ENCODE measurements at places on chromosomes 12 and 14.
A peak's percentile ranks its signal among the peaks of the same experiment; 100 is the strongest.

DNA sequence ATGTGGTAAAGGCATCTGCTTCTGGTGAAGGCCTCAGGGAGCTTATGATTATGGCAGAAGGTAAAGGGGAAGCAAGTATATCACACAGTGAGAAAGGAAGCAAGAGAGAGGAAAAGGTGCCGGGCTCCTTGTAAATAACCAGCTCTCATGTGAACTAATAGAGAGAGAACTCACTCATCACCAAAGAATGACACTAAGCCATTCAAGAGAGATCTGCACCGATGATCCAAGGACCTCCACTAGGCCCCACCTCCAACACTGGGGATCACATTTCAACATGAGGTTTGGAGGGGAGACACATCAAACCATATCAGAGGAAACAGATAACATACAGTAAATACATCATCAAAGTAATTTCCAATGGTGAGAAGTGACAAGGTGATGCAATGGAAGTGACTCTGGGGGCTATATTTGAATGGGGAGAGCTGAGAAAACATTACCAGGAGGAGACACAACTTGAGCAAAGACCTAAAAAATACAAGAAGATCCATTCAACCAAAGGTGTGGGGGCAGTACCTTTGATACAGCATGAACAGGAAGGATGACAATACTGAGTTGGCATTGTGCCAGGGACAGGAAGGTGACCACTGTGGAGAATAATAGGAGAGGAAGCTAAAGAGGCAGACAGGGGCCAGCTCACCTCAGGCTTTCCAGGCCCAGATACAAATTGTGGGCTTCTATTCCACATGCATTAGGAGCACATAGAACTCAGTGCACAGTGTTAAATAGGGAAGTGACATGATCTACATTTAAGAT is 134.4 kb upstream of the GRIP1 start:
- DNase-seq, result no peak

DNA sequence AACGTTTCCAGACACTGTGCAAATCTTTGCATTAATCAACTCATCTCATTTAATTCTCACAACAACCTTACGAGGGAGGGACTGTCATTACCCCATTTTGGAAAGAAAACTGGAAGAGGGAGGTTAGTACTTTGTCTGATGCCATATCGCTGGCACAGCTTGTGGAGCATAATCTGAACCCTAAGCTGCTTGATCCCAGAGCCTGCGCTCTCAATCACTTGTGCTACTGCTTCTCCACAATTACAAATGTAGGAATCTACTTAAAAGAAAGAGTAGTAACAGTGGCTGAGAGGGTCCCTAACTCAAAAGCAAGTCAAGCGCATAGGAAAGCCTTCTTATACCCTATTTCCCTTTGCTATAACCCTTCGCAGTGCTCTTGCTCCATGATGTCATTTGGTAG is 3.2 kb downstream of the EFS start:
- no peak for DNase-seq

DNA sequence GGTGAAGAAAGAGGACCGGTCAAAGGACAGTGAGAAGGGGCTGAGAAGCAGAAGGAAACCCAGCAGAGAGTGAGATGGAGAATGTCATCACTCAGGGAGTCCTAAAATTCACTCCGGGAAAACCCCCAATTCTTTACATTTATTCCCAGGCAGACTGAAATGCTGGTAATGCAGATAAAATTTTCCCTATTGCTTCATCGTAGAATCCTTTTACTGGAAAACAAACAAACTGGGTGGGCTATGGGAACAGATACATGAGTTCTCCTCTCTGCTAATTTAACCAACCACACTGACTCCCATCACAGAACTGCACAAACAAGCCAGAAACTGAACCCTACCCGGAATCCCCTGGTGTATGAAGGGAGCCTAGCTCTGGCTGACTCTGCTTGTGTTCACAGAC is 20.9 kb downstream of the HEBP1 start:
- DNase-seq, result no peak

GRCh38 chr12:58424735-58425392 is 483.5 kb downstream of the ATP23 start:
- DNase-seq, result no peak

GRCh38 chr14:71680736-71681387 is 251.4 kb upstream of the RGS6 start:
- no peak for DNase-seq

GRCh38 chr14:89672636-89673511 is 255.8 kb upstream of the FOXN3 start:
- DNase-seq, result no peak

DNA sequence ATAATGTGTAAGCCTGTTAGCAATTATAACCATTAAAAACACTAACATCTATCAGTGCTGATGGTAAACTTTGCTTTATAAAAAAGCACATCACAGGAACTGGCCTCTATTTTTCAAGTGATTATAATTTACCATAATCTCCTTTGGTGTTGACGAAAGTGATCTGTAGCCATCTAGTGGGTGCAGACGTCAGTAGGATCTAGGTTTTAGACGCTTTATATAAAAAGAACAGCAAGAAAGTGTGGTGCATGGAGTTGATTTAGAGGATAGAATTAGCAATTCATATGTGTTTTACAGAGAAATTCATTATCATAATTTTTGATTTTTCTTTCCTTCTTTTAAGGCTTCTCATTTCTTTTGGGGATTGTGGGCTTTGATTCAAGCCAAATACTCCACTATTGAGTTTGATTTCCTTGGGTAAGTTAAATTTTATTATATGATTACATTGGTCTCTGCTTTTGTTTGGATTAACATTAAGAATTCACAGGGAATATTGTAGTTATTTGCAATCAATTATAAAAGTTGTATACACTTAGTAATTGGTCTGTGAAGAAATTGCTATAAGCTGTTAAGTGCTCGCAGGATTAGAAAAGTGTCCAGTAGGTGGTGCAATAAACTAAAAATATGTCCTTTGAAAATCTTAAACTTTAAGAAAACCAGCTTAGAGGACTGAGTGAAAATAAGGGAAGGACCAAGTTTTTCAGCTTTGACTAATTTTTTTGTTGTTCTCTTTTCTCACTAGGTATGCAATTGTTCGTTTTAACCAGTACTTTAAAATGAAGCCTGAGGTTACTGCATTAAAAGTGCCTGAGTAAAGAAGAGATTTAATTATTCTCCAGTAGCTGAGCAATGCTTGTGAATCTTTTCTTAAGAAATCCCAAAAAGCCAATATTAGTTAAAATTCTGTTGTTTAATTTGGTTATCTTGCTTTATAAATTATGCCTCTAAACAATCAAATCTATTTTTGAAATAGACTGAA is 59.5 kb downstream of the ETNK1 start:
- DNase-seq, result no peak

DNA sequence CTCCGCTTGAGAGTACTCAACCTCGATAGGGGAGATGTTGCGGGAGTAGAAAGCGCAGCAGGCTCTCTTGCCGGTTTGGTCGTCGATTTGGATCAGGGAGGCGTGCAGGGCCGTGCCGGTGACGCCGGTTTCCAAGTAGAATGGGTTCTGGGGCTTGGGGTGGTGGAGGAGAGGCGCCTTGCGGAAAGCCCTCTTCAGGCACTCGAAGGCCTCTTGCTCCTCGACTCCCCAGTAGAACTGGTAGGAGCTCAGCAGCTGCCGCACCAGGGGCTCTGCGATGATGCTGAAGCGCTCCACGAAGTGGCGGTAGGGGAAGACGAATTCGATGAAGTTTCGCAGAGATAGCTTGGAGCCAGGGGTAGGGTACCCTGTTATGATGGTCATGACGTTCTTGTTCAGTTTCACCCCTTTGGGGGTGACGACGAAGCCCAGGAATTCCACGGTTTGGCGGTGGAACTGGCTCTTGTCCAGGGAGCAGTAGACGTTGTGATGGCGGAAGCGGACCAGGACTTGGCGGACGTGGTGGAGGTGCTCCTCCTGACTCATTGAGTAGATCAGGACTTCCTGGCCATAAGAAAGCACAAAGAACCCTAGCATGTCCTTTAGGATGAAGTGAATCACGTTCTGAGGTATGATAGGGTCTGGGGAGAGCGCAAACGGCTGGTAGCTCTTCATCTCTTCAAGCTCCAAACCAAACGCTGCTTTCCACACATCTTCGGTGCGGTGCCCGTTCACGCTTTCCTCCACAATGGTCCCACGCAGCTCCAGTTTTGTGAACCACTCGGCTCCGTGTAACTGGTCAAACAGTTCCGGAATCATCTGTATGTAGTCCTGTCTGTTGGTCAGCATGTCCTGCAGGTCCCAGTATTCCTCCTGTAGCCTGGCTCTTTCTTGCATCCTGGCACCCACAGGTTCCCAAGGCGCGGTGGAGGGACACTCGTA is 21.2 kb downstream of the RTL1 start:
- DNase-seq, result no peak

GRCh38 chr14:77667331-77667730 is 40.5 kb downstream of the ALKBH1 start:
- no peak for DNase-seq

- DNase-seq, result no peak
Observed at GRCh38 chr12:88083634-88084033, 54.4 kb upstream of the C12orf50 start.

- DNase-seq, result peak; percentile 97
Observed at GRCh38 chr12:13534645-13535398, 338.3 kb downstream of the EMP1 start.

DNA sequence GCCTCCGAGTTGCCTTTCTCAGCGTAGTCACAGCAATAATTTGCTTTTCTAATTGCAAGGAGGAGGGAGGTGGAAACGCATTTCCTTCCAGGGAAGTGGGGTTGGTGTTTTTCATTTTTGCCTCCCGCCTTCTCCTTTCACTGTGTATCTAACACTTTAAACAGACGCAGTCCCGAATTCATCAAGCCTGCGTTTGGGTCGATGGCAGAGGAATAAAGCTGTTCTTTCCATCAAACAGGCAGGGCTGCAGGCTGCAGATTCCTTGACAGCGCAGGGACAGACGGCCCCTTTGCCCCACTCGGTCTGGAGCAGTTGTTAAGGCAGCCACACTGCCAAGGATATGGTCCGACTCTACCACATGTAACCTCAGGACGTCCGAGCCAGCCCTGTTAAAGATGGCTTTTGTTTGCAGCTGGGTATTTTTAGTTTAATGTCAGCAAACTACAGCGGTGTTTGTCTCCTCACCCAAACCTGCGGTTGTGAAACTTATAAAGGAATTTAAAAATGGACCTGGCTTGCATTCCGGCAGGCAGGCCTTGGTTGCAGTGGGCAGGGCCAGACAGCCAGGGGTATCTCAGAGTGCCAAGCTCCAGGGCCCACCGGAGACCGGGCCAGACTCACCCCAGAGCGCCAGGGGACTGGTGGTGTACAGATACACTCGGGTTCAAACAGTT is 2.1 kb downstream of the CHST11 start:
- DNase-seq, result no peak

DNA sequence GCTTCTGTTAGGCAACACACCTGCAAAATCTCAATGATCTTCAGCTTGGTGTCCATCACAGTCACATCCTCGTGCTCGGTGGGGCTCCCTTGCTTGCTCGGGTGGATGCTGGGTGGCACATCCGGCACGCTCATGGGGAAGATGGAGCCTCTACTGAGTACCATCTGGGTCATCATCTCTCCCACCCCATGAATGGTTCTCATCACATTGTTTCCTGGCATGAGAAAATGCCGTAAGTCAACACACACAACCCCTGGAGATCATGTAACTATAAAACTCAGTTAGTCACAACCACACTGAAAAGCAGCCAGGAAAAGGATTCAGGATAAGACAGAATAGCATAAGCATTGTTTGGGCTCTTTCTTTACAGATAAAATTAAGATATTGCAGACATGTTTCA is 201.1 kb downstream of the ITPR2 start:
- DNase-seq, result no peak

DNA sequence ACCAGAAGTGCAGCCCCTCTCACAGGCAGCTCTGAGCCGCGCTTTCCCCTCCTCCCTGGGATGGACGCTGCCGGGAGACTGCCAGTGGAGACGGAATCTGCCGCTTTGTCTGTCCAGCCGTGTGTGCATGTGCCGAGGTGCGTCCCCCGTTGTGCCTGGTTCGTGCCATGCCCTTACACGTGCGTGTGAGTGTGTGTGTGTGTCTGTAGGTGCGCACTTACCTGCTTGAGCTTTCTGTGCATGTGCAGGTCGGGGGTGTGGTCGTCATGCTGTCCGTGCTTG is 12.3 kb upstream of the TAMALIN start:
- no peak for DNase-seq

DNA sequence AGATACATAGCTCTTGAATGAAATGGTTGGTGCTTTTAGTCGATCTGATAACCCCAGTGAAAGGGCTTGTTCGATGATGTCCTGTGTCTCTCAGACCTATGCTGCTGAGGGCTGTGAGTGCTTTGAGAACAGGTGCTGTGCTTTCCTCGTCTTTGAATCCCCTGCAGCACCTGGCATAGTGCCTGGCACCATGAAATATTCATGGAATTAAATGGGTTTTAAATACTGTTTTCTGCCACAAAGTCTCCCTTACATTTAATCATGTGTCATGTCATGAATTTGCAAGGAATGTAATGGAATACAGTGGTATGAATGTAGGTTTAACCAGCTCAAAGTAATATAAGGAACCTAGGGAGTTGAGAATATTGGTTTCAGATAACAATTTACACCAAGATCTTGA is 220.5 kb upstream of the PRICKLE1 start:
- no peak for DNase-seq

- DNase-seq, result no peak
Observed at GRCh38 chr12:65856521-65856920, 32.2 kb downstream of the HMGA2 start.

- no peak for DNase-seq
Observed at GRCh38 chr12:62618930-62619329, 152.3 kb downstream of the MON2 start.

DNA sequence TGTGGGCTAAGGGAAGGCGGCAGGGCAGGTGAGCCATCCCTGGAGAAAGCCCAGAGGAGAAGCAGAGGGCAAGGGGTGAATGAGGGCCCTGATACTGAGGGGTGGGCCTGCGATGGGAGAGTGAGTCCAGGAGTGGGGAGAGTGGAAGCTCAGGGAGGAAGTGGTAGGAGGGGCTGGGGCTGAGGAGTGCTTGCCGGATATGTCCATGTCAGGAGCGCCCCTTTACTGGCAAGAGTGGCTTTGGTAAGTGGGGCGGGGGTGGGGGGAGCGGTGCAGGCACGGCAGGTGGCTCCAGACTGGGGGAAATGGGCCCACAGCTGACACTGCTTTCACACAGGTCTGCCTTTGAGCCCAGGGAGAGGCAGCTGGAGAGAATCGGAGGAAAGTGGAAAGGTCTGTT is 86.4 kb upstream of the GPR68 start:
- no peak for DNase-seq

- DNase-seq, result peak; percentile 3
Observed at GRCh38 chr12:74365178-74365964, 172.3 kb upstream of the ATXN7L3B start.

DNA sequence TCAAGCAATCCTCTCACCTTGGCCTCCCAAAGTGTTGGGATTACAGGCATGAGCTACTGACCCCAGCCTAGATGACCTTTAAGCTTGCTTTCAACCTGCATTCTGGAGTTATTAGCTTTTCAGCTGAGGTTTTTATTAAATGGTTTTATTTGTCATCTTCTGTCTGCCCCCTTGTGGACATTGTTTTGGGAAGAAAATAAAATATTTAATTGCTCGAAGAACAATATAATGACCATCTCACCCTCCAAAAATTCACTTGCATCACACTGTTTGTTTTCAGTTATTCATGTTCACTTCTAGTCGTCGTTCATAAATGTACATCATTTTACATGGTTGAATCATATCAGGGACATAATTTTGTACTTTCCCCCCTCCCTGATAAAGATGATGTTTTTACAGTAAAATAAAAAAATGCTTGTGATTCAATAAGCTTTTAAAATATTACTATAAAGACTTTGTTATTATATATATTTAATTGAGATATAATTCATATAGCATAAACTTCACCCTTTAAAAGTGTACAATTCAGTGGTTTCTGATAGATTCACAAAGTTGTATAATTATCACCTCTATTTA is 10.1 kb upstream of the SPATS2 start:
- DNase-seq, result no peak

- DNase-seq, result no peak
Observed at GRCh38 chr12:98421316-98421715, 94.1 kb upstream of the TMPO start.
